ENCODE measurements at places on chromosomes 6 and 20. TPM values are rescaled to one million over a fixed set of nuclear protein-coding genes. Genes with fewer than 3 reads are reported as not detected.

DNA sequence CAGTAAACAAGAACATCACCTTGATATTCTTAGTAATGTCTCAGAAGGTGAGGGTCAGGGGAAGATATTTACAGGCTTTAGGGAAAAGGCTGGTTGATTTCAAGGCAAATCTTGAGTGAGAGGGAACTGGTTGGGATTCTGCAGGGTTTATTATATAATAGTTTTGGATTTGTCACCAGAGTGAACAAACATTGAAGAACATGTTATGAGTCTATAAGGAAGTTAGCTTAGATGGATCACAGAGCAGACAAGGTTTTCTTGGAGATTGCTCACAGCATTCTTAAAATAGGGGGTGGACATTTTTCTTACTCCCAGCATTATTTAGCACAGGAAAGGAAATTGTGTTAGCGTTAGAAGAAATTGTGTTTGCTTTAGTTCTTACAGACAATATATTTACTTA is 324.9 kb downstream of the LAMA2 start:
- no peak for DNase-seq

- peak; percentile 77 for DNase-seq
These were observed 70.3 kb downstream of the SCAND1 start for GRCh38 chr20:35883778-35884540.

DNA sequence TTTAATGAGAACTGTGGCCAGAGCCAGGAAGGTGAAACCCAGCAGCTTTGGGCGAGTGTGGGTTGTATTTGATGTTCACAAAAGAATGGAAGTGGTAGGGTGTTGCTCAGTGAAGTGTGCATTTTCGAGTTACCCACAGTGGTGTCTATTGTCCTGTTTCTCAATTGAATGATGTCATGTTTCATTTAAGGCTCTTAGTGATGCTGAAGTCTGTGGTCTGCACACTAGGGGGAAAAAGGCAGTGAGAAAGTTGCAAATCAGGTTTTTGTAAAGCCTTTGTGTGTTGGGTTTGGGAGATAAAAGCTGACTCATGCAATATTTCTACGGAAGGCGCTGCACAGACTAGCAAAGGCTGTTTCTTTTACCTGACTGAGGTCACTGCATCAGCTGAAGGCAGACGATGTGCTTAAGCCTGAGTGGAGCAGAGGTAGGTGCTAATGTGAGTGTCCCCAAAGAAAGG is 121.1 kb downstream of the PLEKHG1 start:
- DNase-seq, result no peak

Gene BANF2
- total RNA-seq, result not detected

DNA sequence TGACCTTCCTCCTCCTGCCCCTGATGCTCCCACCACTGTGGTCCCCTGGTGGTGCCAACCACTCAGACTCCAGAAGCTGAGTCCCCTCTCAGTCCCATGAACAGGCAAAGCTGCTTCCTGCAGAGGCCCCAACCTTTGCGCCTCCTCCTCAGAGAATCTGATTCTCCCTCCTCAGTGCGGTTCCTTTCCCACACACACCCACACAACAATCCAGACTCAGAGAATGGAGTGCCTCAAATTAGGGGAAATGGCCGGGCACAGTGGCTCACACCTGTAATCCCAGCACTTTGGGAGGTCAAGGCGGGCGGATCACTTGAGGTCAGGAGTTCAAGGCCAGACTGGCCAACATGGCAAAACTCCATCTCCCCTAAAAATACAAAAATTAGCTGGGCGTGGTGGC is 23.0 kb downstream of the RIPOR3 start:
- DNase-seq, result no peak

- DNase-seq, result no peak
These were observed 35.4 kb downstream of the AKAP12 start for GRCh38 chr6:151275121-151275520.

DNA sequence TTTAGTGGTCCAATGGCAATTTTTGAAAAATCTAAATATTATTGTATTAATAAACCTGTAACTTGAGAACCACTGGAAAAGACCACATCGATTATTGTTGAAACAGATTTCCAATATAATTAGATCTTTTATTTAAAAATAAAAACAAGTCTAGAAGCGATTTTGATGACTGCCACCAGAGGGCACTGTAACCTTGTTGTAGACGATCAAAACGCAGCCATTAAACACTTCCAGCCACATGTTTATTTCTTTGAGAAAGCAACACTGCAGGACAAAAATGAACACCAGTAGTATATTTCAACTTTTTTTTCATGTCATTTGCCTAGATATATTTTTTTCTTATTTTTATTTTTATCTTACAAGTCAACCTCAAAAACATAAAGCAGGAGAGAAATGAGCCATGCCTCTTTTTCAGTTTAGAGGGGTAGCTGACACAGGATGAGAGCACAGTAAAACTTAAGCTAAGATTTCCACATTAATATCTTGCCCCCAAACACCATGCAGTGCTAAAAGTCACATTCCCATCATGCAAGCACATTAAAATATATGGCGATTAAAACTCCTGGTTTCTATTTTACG is 115.4 kb downstream of the OPRM1 start:
- DNase-seq, result peak; percentile 75

DNA sequence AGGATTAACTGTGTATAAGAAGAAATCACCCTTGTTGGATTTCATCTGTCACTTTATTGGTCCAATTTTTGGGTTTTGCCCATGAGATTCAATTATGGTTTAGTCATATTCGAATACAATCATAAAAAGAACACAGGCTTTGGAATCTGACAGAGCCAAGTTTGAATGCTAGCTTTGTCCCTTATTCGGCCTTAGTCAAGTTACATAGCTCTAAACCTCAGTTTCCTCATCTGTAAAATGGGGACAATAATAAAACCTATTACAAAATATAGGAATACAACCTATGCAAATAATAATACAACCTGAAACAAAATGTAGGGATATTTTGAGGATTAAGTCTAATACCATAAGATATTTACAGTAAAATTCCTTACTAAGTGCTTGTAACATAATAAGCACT is 57.7 kb downstream of the PRPH2 start:
- DNase-seq, result no peak

GRCh38 chr6:39696986-39697788 is 28.0 kb downstream of the KIF6 start:
- no peak for DNase-seq
